Activated T-cell treated with anti-CD3 and anti-CD28 coated beads, Interleukin-2, amount 50 U/mL, for 72 hours (primary cell): ENCODE measurements at places on chromosomes 12 and 14.

- DNase-seq, result no peak
Observed at GRCh38 chr12:67854351-67854750, 134.9 kb upstream of the IFNG-AS1 start.

- no peak for DNase-seq
Observed at GRCh38 chr12:95201056-95201670, 16.1 kb downstream of the FGD6 start.

DNA sequence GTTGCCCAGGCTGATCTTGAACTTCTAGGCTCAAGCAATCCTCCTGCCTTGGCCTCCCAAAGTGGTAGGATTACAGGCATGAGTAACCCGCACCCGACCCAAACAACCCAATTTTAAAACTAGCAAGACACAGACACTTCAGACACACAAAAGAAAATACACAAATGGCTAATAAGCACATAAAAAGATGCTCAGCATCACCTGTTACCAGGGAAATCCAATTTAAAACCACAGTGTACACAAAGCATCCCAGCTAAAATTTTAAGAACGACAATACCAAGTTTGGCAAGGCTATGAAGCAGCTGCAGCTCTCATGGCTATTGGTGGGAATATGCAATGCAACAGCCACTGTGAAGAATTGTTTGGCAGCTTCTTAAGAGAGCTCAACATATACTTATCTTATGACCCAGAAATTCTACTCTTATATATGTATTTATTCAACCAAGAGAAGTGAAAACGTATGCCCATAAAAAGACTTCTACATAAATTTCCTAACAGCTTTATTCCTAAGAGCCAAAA is 42.0 kb downstream of the BDKRB1 start:
- DNase-seq, result no peak

GRCh38 chr14:61101803-61102548 is 120.9 kb downstream of the SLC38A6 start:
- DNase-seq, result no peak

DNA sequence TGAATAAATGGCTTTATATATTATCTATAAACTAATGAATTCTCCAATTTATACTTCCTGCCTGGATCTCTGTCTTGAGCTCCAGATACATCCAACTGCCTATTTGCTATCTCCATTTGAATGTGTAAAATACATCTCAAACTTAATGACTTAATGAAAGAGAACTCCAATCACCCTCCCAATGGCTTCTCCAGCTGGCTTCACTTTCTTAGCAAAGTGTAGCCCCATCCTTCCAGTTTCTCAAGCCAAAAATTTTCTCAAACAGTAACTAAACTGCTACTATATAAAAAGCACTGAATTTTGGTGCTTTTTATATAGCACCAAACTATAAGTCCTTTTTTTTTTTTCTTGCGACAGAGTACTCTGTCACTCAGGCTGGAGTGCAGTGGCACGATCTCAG is 2.6 kb downstream of the CRY1 start:
- DNase-seq, result no peak

- DNase-seq, result no peak
Observed at GRCh38 chr14:101131451-101131916, 228.0 kb upstream of the RTL1 start.

- DNase-seq, result peak; percentile 89
Observed at GRCh38 chr12:104958001-104958804, at the start of gene SLC41A2. TSS of gene SLC41A2 (minus strand) at chr12:104958290. CDS start at chr12:104928527, 29,763 bp downstream.

GRCh38 chr14:20970647-20970982 is 15.3 kb downstream of the RNASE2 start:
- DNase-seq, result no peak

GRCh38 chr14:21210023-21210422 is 54.2 kb upstream of the OR5AU1 start:
- DNase-seq, result no peak

- no peak for DNase-seq
Observed at GRCh38 chr14:69617796-69618195, 6.4 kb downstream of the SUSD6 start.

GRCh38 chr14:61644834-61645233 is 50.5 kb upstream of the HIF1A start:
- no peak for DNase-seq

- DNase-seq, result no peak
Observed at GRCh38 chr12:60921541-60921940, 1325.7 kb downstream of the SLC16A7 start.

DNA sequence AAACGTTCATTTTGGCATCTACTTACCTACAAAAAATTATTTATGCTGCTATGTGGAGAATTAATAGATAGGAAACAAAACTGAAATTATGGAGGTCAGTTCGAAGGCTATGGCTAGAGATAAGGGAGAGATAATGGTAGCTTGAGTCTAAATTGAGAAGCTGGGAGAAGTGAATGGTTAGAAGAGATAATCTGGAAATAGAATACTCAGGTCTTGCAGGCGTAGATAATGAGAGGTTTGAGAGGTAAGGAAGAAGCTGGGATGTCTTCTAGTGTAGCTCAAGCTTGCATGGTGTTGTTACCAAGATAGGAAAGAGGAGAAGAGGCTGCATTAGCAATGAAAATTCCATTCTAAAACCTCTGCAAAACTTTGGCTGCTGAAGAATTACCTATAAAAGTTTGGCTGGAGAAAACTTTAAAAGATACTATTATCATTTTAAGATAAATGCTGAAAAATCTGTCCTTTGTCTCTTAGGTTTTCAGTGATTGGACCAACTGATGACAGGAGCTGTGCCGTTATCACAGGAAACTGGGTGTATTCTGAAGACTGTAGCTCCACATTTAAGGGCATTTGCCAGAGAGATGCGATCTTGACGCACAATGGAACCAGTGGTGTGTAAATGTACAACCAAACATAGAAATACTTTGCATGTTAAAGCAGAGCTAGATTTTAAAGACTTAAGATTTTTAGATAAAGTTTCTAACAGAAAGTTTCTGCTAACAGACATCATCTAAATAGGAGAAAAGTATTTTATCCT is 14.1 kb downstream of the KLRF2 start:
- no peak for DNase-seq

DNA sequence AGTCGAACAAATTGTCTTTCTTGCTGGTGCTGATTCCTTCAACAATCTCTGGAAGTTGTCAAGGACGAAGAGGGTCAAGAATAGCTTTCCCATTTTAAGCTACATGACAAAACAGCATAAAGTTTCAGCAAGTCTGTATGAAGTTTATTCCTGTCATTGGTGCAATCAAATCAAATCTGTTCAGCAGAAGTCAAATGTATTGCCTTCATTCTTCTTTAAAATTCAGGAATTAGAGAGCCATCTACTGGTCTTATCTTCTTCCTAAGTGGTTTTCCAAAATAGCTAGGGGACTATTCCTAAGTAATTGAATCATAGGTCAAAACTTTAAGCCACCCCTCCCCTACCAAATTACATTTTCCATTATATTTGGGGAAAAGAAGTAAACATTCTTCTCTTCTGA is 990.2 kb downstream of the GALC start:
- DNase-seq, result no peak

DNA sequence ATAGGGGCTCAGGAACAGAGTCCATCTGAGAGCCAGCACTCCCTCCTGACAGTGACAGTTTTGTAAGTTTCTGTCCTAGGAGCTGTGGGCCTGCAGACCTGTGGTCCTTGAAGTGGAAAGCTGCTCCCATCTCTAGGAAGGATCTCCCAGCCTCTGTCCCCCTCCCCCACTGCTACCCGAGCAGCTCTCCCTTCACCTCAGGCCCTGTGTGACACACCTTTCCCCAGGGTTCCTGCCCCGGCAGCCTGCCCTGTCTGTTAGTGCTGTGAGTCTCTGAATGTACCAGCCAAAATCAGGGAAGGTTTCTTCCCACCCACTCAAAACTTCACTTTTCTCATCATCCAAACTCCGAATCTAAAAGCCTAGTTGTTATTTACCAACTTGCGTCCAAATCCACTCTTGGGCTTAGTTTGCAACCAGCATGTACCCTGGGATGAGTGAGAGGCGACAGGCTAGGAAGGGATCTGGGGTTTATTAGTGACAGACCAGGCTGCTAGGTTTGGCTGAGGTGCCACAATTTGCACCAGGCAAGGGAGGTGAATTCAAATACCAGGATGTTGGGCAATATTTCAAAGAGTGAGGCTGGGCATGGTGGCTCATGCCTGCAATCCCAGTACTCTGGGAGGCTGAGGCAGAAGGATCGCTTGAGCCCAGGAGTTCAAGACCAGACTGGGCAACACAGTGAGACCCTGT is 39.9 kb downstream of the NINJ2 start:
- DNase-seq, result no peak

DNA sequence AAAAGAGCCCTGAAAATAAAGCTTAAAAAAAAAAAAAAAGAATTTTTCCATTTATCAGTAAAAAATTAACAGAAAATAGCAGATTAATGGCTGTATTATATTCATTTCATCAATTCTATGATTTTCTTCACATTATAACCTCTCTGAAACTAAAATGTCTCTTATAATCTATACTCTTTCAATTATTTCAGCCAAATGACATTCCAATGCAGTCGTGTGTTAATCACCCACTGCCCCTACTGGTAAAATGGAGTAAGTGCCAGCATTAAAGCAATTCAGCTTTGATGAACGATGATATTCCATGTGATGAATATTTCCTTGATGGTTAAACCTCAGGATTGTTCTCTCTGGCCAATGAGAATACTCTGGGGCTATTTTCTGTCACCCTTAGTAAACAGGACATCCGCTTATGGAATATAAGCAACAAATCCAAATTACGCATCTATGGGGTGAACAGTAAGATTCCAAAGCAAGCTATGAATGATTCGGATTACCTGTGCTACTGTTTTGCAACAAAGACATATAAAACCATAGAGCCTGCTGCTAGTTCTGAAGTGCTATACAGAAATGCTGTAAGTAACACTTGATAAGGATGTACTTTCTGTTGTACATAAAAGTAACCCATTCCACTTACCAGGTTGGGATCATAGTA is 20.3 kb upstream of the SYCP3 start:
- DNase-seq, result no peak

GRCh38 chr12:131912518-131913274 is 16.4 kb upstream of the PUS1 start:
- DNase-seq, result no peak

- no peak for DNase-seq
Observed at GRCh38 chr12:120761519-120761934, 35.9 kb downstream of the ACADS start.

DNA sequence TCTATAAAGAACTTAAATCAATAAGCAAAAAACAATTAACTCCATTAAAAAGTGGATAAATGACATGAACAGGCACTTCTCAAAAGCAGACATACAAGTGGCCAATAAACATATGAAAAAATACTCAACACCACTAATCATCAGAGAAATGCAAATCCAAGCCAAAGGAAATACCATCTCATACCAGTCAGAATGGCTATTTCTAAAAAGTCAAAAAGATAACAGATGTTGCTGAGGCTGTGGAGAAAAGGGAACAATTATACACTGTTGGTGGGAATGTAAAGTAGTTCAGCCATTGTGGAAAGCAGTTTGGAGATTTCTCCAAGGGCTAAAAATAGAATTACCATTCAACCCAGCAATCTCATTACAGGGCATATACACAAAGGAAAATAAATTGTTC is 234.5 kb upstream of the PLXNC1 start:
- DNase-seq, result no peak

DNA sequence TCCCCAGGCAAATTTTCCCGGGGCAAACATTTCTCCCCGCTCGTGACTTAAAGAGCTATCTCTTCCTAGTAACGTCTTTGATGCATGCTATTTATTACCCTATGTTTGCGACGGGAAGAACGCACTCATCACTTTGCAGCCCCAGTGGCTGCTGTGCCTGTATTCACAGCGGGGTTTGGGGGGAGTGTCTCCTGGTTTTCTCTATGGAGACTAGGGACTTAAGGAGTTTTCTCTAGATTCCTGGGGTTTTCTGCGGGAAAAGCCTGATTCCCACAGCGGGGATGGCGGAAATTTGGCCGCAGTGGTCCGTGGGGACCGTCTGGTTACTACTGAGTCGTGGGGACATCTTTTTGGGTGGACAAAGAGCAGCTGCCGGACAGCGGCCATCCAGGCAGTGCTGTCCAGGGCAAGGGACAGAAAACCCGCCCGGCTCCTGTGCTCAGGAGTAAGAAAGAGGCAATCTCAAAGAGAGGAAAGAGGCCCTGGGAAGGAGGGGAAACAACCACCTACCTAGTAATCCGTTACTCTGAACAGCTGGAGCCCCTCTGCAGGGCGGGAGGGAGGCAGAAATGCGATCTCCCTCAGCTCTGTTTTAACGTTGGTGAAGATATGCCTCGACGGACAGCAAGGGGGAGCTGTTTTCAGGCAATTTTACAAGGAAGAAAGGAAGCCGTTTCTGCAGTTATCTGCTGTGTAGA is 771 bp upstream of the AVPR1A start:
- peak; percentile 21 for DNase-seq

DNA sequence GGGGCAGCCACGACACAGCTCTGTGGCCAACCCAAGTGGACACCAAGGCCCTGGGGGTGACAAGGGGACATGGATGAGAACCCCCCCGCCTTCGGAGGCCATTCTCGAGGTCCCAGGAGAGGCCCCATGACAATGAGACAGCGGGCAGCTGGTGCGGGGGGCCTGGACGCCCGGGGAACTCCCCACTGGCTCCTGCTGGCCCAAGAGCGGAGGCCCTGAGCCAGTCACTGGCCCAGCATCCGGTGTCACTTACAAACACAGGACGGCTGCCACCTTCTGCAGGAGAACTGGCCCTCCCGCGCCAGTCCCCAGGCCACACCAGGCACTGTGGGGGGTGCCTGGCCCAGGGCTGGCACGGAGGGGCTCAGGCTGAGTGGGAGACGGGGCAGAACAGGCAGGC is 51.4 kb downstream of the NCOR2 start:
- no peak for DNase-seq

- peak; percentile 100 for DNase-seq
Observed at GRCh38 chr12:121888478-121889273, at the start of gene PSMD9. TSS of gene PSMD9 (plus strand) at chr12:121888790. CDS start at chr12:121888857, 67 bp downstream.

- DNase-seq, result no peak
Observed at GRCh38 chr12:86293682-86294240, 37.6 kb upstream of the MGAT4C start.

DNA sequence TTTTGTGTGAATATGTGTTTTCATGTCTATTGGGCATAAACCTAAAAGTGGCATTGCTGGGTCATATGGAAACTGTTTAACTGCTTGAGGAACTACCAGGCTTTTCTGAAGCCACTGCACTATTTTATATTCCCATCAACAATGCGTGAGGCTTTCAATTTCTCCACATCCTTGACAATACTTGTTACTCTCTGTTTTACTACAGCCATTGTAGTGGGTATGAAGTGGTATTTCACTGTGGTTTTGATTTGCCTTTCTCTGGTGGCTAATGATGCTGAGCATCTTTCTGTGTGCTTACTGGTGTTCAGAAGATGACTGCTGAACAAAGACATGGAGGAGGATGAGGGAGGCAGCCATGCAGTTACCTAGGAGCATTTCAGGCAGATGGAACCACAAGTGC is 13.2 kb upstream of the TDG start:
- DNase-seq, result peak; percentile 29

- no peak for DNase-seq
Observed at GRCh38 chr14:74511966-74512830, 18.6 kb downstream of the ISCA2 start.

DNA sequence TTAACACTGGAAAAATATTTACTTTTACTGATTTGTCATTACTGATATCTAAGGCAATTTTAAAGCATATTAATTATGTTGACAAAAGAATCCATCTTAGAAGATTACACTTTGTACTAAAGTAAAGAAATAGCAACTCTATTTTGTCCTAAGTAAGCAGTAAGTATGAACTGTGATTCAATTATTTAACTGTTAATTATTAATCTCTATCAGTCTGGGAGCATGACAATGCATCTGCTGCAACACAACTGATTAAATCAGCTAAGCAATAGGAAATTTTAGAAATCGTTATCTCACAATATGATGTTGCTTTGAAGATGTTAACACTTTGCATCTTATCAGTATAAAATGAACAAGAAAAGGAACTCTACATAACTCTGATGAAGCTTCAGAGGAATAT is 172.3 kb downstream of the DPY19L2 start:
- no peak for DNase-seq
